Stimulated activated naive CD4-positive, alpha-beta T cell (primary cell): ENCODE measurements at places on chromosomes 1 and 21.

GRCh38 chr1:200528858-200529606, 91.5 kb downstream of the KIF14 start:
- no peak for DNase-seq

- no peak for DNase-seq
Measured at GRCh38 chr1:203196371-203196770, 9.9 kb upstream of the CHI3L1 start.

DNA sequence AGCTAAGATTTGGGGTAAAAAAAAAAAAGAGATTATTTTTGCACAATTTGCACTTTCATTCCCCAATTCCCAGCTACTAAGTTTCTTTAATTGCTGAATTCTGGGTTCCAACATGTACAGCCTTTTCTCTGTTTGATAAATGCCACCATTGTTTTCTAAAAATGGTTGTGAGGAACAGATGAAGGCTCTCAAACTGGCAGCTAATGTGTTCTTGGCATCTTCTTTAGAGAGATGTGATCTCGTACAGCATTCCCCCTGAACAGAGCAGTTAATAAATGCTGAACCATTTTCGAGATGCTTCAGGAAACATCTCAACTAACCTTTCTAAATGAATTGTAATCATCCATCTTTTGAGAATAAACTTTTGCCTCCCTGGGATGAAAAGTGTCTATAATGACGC, 107.9 kb upstream of the DYNLT5 start:
- no peak for DNase-seq

DNA sequence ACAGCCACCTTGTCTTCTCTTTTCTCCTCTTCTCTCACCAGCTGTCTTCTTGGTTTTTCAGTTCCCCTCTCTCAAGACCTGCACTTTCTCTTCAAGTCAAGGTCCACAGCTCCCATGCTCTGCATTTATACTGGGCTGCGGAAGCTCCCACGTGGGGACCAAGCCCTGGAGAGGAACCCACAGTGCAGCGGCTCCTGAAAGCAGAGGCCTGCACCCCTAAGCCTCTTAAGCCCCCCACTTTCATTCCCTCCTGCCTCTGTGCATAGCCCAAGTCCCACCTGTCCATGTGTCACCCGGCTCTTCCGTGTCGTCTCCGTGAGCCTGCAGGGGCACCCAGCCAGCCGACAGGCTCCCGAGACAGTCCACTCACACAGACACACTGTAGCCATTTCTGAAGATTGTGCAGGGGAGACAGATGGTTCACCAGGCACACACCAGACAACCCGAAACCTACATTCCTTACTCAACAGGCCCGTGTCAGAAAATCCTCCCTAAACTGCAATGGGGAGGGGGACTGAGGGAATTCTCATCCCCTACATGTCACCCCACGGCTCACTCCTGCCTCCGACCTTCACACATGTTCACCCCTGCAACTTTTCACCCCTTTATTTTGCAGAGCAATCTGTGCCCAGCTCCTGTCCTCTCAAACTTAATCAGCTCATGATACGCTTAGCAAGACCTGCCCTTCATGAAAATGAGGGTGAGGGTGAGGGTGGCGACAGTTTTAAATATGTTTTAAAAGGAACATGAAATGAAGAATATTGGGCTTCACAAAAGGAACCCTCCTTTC, 6.3 kb downstream of the MX2 start:
- DNase-seq = no peak

GRCh38 chr21:45617021-45617921, 26.3 kb upstream of the PCBP3 start:
- no peak for DNase-seq

DNA sequence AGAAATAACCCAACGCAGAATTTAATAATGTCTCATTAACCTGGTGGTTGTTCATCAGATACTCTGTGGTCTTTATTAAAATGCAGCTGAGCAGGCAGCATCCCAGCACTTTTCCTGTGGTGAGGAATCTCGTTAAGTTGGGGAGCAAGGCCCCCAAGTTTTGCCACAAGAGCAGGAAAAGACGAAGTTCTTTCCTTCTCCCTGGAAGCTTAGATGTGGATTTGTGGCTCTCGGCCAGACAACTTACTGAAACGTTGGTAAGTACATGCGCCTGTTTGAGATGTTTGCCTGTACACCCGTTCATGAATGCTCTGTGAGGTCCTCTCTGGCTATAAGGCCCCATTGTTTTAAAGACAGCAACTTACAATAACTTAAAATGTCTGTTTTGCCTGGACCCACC, 34.3 kb upstream of the PDE9A start:
- no peak for DNase-seq

GRCh38 chr1:112971006-112971405, 15.0 kb upstream of the SLC16A1 start:
- no peak for DNase-seq

GRCh38 chr1:1669468-1670440, 10.9 kb upstream of the CDK11B start:
- DNase-seq = no peak

- DNase-seq = no peak
Measured at GRCh38 chr1:98103617-98104285, 182.9 kb upstream of the DPYD start.

- no peak for DNase-seq
Measured at GRCh38 chr1:230399321-230400006, 26.7 kb downstream of the PGBD5 start.

GRCh38 chr1:152410028-152410427, 4.0 kb downstream of the CRNN start:
- DNase-seq = no peak

DNA sequence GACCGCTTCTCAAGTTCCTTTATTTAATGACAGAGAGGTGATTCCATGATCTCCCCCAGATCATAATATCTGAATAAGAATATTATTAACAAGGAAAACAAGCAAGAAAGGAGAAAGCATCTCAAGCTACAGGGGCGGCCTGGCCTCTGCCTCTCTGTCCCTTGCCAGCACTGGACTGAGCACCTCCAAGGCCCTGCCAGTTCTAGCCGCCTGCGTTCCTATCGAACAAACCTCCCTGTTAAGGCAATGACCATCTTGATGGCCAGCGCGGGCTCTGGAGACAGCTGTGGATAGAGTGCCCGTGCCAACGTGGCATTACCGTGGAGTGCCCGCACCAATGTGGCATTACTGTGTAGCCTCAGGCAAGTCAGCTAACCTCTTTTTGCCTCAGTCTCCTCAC, 84.8 kb downstream of the NPHP4 start:
- DNase-seq = no peak

DNA sequence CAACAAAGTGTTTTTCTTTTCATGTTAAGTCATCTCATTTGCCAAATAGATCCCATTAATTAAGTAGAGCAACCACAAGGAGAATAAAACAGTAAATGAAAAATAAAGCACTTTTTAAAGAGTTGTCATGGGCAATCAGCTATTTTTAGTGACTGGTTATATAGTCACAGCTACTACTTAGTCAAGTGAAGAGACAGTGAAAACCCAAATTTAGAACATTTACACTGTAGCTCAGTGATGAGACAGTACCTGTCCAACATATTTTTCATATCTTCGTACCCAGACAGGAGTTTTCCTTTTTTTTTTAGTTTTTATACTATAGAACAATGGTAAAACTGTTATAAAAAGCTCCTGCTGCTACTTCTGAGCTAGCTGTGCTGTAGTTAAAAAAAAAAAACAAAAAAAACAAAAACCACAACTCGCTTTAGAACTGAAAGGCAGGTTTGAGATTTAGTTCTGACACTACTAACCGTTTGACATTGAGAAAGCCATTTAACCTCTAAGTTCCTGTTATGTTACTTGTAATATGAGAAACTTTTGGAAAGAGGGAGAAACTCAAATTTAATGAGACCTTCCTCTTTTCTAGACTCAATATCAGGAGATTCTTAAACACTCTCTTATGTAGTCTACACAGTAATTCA, 777.5 kb downstream of the ADGRL2 start:
- DNase-seq = no peak

- DNase-seq = no peak
Measured at GRCh38 chr1:65953170-65953569, 160.5 kb downstream of the PDE4B start.

DNA sequence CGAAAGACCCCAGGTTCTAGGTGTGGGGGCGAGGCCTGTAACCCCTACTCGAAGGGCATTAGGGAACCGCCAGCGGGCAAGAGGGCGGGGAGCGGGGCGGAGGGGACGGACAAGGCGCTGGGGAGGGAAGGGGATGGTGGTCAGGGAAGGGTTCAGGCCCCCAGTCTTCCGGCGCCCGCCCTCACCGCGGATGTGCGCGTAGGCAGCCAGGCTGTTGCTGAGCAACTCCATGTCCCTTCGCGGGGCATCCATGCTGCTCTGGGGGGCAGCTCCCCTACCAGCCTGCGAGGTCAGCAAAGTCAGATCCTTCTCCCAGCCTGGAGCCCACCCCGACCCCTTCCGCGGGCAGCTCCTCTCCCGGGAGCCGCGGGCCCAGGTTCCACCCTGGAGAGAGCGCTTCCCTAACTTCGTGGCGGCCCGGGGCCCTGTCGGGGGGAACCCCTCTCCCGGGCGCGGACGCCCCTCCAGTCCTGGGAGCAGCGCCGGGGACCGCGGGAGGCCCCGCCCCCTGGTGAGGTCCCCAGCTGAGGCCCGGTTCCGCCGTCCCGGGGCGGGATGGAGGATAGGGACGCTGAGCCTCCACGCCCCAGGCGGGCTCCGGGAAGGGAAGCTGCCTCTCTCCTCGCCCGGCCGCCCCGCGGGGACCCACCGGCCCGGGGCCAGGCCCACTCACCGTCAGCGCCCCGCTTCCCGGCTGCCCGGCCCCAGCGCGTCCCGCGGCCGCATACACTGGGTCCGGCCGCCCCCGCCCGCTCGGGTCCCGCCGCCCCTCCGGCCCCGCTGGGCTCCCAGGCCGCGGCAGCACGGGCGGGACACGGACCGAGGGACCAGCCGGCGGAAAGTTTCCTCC, 434 bp downstream of the EVA1B start:
- DNase-seq = peak; percentile 40

- DNase-seq = no peak
Measured at GRCh38 chr1:106435269-106435668, 621.2 kb upstream of the PRMT6 start.

- no peak for DNase-seq
Measured at GRCh38 chr1:23889074-23889473, 21.0 kb upstream of the FUCA1 start.

GRCh38 chr1:27576806-27577227, 27.1 kb downstream of the AHDC1 start:
- no peak for DNase-seq

GRCh38 chr1:172630868-172631267, 28.0 kb upstream of the FASLG start:
- no peak for DNase-seq

- no peak for DNase-seq
Measured at GRCh38 chr1:218474128-218474527, 129.0 kb downstream of the TGFB2 start.

- no peak for DNase-seq
Measured at GRCh38 chr21:23853796-23854379, 1753.4 kb downstream of the MRPL39 start.

DNA sequence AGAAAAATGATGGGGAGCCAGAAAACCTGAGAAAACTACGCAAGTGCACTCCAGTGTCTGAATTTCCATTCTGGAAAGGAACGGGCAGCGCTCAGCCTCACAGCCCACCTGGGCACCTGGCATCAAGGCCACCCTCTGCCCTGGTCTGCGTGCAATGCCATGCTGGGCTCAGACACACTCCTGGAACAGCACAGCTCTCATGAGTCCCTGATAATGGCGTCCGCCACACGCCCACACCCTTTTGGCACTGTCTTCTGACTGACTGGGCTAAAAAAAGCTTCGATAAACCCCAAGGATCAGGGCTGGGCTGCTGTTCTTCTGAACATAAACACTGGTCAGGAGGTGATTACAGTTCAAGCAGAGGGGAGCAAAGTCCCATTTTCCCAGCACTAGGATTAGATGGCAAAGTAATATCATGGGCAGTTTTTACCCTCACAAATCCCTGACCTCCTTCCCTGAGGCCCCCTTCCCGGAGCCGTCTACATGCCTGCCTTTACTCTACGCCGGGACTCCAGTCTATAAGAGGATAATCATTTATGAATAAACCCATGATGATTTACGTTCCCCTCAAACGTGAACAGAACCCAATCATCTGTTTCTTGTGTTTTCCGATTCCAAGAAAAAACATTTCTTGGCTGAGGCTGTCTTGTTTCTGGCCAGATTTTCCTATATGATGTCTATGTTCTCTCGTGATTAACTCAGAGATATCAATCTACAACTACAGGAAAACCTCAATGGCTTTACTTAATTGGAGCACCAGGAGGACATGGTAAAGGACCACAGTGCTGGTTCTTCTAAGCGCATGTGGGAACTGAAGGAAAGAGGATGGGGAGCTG, 22.6 kb downstream of the RCAN1 start:
- no peak for DNase-seq

DNA sequence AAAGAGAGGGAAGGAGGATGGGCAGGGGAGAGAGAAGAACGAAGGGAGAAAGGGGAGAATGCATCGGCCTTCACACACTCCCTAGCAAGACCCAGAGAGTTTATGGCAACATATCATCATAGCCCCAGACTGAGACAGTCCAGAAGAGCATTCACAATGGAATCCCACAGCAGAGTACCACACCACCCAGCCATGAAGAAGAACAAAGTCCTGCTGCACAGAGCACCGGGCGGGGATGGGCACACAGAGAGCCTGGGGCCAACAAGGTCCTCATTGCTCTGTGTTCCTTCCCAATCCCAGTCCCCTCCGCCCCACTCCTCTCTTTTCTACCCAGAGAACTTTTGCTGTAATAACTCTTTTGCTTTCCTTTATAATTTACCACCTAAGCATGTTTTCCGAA, 118.1 kb upstream of the TMPRSS2 start:
- no peak for DNase-seq

DNA sequence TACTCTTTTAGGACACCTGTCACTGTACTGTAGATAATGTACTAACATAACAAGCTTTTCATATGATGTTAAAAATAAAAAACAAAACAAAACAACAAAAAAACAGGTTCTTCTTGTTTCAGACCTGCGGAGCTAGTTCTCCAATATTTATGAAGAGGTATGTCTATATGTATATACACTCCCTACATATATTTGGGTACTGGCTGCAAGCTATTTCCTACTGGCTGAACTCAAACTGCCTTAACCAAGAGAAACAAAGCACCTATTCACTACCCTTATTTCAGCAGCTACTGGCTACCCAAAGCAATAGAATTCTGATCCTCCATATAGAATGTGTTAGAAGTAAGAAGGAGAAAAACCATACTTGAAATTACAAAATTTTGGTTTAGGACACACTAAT, 73.5 kb downstream of the ABL2 start:
- no peak for DNase-seq

DNA sequence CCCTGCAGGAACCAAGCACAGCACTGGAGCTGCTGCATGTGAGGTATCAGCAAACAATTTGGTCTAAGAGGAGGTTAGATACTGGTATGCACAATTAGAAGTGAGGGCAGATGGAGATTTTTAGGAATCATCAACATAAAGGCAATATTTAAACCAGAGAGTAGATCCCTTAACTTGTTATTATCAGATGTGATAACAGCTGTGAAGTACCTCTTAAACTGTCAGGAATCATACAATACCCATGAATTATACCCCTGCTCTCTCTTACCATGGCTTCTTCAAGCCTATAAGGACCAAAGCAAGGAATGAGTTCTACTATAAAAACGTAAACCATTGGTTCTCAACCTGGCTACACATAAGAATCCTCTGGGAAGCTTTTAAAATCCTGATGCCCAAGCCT, 3.9 kb downstream of the BCAR3 start:
- no peak for DNase-seq
